ENCODE measurements at places on chromosomes 5 and 9.

GRCh38 chr9:15306757-15307522 is at the start of gene TTC39B:
TTC39B (minus strand) TSS chr9:15307216; CDS start chr9:15307125, 91 bp downstream.
- DNase-seq: peak; percentile 60

DNA sequence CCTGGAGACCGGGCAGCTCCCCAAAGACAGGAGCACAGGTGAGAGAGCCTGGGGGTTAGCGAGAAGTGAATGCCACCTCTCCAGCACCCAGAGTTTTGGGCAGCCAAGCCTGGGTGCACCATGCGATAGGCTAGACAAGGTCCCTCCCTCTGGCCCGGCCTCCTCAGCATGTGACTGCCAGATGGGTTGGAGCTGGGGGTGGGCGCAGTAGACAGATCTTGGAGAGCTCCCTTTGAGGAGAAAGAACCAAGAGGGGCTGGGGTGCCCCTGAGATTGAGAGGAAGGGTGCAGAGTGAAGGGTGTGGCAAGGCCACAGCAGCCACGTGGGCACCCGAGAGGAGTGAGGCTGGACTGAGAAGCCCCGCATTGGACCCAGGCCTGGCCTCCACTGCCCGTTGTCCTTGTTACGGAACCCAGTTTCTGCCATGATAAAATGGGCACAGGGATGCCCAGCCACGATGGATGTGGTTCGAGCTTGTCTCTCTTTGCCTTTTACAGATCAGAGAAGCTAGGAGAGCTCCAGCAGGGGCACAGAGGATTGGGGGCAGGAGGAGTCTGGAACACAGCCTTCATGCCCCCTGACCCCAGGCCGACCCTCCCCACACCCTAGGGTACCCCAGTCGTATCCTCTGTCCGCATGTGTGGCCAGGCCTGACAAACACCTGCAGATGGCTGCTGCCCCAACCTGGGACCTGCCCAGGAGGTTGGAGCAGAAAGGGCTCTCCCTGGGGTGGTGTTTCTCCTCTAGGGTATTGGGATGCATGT is 1.4 kb downstream of the TMEM141 start:
- no peak for DNase-seq

DNA sequence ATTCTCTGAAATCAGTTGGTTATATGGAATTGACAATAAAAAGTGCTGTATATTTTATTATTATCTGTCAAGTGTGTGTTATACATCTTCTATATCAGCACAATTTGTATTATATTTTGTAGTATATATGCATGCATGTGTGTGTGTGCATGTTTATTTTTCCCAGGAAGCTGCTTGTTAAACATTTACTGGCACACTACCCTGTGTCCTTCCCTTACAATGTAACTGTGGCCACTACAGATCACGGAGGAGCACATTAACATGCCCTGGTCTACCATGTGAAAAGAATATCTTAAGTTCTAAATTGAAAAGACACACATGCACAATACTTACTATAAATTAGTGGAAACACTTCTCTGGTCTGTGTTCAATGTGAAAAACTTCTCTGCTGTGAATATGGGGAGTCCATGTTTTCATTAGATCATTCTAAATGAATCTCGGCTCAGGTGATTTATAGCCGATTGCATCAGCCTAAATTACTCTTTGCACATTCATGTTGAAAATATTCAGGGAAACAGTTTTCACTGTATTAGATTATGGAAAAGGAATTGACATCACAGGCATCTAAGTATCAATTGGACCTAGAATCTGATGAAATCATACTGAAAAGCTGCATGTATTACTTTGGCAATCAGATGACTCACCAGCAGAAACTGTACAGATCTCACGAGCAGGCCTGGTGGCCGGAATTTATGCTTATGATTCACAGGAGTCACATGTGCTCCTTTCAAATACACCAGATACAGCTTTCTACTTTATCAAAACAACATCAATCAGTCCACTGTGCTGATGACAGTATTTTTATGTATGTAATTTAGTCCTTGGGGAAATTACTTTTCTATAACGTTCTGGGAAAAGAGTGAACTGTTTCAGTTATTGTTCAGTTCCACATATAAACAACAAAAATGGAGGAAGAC is 39.4 kb downstream of the LURAP1L start:
- DNase-seq: no peak

DNA sequence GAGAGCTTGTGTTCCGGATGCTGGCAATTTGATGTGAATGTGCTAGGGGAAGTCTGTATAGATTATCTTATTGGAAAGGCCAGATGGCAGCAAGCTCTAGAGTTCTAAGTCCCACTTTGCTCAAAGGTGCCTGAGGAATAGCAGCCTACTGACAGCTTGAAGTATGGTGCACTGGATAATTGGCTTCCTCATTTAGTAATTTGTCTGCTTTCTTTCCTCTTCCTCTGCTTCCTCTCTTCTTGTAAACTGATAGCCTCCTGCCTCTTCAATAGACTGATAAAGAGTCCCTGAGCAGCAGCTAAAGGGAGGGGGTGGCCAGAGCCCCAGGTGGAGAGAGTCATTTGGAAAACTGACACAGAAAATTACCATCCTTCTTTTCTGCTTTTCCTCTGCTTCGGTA is 177.3 kb downstream of the FGF1 start:
- DNase-seq: no peak

DNA sequence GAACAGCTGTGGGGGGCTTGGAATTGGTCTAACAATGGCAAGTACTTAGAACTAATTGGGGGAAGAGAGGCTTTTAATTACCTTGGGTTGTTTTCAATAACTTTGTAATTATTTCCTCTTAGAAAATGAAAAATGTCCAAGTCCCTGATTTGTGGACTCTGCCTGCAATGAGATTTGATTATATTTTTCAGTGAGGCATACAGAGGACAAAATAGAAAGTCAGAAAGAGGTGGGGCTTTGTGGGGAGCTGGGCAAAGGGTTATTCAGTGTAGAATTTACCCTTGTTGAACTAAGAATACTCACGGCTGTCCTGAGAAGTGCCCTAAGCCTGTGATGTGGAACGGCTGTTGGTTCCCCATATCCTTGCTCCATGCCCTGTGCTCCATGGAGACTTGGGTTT is 153.0 kb downstream of the ICE1 start:
- no peak for DNase-seq

GRCh38 chr5:170634256-170634990 is 130.6 kb downstream of the KCNIP1 start:
- DNase-seq: no peak

DNA sequence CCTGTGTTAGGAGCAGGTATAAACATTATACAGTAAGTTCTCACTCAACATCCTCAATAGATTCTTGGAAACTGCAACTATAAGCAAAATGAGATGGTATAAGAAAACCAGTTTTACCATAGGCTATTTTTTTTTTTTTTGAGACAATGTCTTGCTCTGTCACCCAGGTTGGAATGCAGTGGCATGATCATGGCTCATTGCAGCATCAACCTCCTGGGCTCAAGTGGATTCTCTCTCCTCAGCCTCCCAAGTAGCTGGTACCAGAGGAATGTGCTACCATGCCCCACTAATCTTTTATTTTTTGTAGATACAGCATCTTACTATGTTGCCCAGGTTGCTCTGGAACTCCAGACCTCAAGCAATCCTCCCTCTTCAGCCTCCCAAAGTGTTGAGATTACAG is 50.1 kb upstream of the ADRB2 start:
- DNase-seq: no peak

GRCh38 chr5:2721385-2722138 is 29.9 kb downstream of the IRX2 start:
- no peak for DNase-seq

DNA sequence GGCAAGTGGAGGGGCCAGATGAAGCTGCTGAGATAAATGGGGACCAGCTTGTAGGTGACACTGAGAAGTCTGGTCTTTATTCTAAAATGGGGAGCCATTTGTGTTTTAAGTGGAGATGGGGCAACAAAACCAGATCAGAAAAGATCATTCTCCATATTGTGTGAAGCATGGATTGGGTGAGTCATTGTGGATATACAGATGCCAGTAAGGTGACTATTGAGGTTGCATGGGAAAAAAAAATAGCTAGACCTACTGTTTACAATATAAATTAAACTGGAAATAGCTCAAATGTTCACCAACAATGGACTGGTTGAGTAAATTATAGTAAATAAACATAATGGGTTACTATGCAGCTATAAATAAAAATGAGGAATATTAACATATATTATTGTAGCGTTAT is 5.4 kb upstream of the MAP1B start:
- DNase-seq: no peak

DNA sequence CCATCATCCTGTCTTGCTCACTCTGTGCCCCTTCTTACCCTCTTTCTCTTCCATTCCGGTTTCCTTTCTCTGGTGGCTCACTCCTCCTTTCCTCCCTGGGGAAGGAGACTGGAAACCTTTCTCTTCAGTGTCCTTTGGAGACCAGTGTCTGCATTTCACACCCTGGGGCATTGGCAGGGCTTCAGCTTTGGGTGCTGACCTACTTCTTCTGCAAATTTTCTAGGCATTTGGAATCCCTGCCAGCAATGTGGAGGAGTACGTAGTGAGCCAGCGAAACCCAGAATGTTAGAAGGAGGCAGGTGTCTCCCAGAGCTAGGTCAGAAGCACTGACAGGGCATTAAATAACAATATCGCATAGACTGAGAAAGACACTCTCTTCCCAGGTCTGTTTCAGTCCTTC is 122.2 kb downstream of the SLC28A3 start:
- no peak for DNase-seq

- DNase-seq: no peak
Observed at GRCh38 chr5:115858396-115858795, 16.7 kb downstream of the AP3S1 start.

- no peak for DNase-seq
Observed at GRCh38 chr9:114987116-114987515, 56.7 kb upstream of the TNFSF8 start.

DNA sequence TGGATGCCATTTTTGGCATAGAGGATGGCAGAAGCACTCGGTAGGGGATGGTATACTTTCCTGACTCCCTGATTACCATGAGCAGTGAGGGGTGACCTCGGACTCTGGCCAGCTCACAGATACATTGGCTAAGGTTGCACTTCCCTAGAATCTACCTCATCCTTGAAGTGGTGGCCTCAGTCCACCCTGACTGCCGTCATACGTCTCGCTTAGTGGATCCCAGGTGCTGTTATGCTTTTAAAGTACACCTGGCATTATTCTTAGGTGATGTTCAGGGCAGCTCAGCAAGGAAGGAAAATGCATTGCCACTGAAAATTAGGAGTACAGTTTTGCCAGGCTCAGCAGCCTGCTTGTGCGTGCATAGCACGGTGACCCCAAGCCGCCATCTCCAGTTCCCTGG is 87.3 kb downstream of the SYK start:
- DNase-seq: no peak

DNA sequence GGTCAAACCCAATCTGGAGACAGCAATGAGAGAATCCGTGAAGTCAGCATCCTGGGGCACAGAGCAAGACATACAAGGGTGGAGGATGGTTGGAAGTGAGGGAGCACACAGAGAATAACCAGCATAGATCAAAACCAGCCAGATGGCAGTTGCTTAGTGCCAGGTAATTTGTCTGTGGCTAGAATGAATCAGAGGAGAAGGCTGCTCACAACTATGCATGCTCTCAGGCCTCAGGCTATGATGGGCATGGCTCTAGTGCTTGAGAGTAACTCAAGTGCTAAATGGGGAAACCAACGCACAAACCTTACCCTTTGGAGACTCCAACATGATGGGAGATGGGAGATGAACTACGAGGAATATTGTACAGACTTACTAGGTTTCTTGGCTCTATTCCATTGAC is 160.8 kb downstream of the DMRT2 start:
- DNase-seq: no peak

DNA sequence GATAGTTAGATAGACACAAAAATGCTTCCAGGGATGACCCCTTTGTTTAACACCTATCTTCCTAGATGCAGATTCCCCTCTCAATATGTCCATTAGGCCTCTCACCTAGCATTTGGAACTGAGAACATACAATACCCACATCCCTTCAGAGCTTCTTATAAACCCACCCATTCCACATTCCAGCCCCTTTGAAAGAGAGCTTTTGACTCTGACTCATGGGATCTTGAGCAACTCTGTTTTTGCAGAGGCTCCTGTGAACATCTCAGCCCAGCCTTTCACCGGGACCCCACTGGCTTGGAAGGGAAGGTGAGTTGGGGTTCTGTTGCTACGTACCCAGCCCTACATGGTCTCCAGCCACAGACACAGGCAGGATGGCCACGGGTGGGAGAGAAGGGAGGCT is 195.5 kb downstream of the FRMD3 start:
- no peak for DNase-seq

DNA sequence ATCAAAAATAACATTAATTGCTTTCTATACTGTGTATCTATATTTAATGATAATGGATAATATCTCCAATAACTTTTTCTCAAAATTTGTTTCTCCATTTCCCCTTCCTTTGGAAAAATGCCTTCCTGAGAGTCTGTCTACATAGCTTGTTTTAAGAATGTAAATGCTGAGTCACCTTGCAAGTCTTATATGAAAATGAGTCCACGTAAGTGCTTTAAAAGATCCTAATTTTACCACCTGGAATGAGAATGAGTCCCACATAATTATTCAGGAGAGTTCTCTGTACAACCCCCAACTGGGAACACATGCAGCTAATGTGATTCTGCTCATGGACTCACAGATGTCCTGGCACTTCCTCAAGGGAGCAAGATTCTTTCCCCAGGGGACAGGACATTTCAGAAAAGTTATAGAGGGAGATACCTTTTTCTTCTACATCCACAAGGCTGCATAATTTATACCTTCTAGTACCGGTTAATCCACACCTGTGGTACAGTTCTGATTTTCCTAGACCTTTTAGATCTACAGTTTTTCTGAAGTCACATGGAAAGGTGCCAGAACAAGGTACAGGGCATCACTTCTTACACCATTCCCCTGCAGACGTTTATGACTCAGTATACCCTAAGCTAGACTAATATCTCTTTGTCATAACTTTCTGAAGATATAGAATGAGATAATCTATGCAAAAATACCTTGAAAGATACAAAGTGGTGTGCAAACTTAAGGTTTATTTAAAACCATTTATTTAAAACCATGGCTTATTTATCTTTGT is 314.1 kb downstream of the CETN3 start:
- no peak for DNase-seq

GRCh38 chr9:76787677-76788076 is 23.4 kb downstream of the PCA3 start:
- no peak for DNase-seq

- DNase-seq: no peak
Observed at GRCh38 chr5:36939969-36940858, 63.6 kb downstream of the NIPBL start.

DNA sequence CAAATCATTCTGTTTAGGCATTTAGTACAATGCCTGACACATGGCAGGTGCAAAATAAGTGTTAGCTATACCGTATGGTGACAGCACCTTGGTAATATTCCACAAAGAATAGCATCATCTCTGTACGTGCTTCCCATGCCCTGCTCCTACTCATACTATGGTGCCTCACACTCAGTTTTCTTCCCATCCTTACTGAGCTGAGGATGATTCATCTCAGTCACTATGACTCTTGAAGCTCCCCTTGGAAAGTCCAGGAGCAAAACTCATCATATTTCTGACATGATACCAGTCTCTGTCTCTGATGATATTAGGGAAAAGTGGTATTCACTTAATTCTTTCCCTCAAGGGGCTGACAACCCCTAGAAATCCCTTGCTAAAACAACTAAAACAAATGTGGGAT is 423.3 kb downstream of the EFNA5 start:
- no peak for DNase-seq

All from activated CD4-positive, CD25-positive, alpha-beta regulatory T cell (primary cell).